Esophagus squamous epithelium (tissue), 5 donors: ENCODE measurements at places on chromosomes 4 and X.
A peak's percentile ranks its signal among the peaks of the same experiment; 100 is the strongest.

DNA sequence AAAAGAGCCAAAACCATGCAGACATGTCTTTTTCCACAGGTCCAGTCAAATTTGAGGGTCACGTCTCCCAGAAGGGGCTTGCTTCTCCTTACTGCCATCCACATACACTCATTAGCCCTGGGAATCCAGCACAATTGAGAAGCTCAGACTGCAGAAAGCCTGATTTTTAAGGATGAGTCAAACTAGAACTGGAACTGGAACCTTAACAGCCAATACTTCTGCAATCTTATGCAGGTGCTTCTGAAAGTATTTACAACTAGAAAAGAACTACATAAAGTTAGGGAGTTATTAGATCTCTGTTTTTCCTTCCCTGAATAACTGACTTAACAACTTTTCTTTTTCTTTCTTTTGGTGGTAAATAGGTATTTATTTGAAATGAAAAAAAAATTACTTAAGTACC is 86.3 kb downstream of the CDS1 start:
- no peaks in the 10 kb centered on the region for H3K36me3 ChIP-seq
- H3K4me1 ChIP-seq = peaks cover 10% of the 10 kb centered on the region
- H3K27me3 ChIP-seq = no peaks in the 10 kb centered on the region
- H3K27ac ChIP-seq = no peak overlapping the region
- H3K4me3 ChIP-seq = no peak overlapping the region

GRCh38 chrX:8927066-8927635 is 106.8 kb downstream of the FAM9B start:
- H3K27me3 ChIP-seq = no peaks in the 10 kb centered on the region
- no peak overlapping the region for H3K27ac ChIP-seq
- no peaks in the 10 kb centered on the region for H3K4me1 ChIP-seq
- no peak for DNase-seq

- H3K27me3 ChIP-seq = no peaks in the 10 kb centered on the region
- H3K27ac ChIP-seq = no peak overlapping the region
- H3K36me3 ChIP-seq = peaks cover 33% of the 10 kb centered on the region
Observed at GRCh38 chr4:123055943-123056342, 133.5 kb upstream of the NUDT6 start.

GRCh38 chr4:173357939-173358338 is 12.8 kb upstream of the SAP30 start:
- no peaks in the 10 kb centered on the region for H3K27me3 ChIP-seq
- DNase-seq = no peak
- no peak overlapping the region for H3K4me3 ChIP-seq
- H3K4me1 ChIP-seq = no peaks in the 10 kb centered on the region

DNA sequence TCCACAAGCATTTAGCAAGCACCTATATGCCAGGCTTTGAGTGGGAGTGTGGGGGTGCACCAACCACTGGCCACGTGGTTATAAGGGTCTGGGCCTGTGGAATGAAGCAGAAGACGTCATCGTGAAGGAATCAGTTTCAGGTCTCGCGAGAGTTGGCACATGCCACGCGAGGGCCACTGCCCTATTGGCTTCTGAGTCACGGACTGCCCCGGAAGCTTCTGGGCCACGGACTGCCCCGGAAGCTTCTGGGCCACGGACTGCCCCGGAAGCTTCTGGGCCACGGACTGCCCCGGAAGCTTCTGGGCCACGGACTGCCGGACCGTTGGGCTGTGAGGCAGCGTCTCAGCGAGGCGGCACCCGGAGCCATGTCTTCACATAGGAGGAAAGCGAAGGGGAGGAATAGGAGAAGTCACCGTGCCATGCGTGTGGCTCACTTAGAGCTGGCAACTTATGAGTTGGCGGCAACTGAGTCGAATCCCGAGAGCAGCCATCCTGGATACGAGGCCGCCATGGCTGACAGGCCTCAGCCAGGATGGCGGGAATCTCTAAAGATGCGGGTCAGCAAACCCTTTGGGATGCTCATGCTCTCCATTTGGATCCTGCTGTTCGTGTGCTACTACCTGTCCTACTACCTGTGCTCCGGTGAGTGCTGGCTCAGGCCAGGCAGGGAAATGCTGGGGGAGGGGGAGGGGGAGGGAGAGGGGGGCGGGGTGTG is at the start of gene FMR1NB:
Gene FMR1NB, plus strand, starts transcription at position 300 of the 715 bp plus-strand sequence. Its CDS starts 66 bp downstream, at position 366.
- H3K27ac ChIP-seq = no peak within 1 kb of the TSS
- no peaks in the 10 kb centered on the region for H3K27me3 ChIP-seq
- H3K4me3 ChIP-seq = no peak within 1 kb of the TSS
- no peaks in the 10 kb centered on the region for H3K4me1 ChIP-seq
- DNase-seq = no peak

GRCh38 chrX:17459008-17459611 is 84.1 kb downstream of the NHS start:
- no peaks in the 10 kb centered on the region for H3K36me3 ChIP-seq
- no peak overlapping the region for H3K4me3 ChIP-seq
- no peak for DNase-seq
- no peaks in the 10 kb centered on the region for H3K27me3 ChIP-seq
- H3K4me1 ChIP-seq = peaks cover 9% of the 10 kb centered on the region

DNA sequence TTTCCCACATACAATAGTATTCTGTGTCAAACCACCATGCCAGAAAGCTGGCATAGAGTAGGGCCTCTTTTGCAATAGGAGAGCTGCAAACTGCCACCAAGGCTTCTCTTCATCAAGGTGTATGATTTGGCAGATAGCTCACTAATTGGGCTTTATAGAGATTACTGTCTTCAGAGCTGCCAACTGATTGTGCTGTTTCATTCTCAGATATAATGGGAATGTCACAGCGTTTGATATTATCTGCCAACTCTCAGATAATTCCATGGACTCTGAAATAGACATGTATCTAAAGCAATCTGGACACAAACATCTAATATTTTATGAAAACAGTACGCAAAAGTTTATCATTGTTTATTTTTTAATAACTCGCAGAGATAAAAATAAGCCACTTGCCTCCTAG is 1289.1 kb downstream of the STIM2 start:
- H3K27me3 ChIP-seq = no peaks in the 10 kb centered on the region
- no peaks in the 10 kb centered on the region for H3K4me1 ChIP-seq
- H3K4me3 ChIP-seq = no peak overlapping the region
- H3K27ac ChIP-seq = no peak overlapping the region
- no peak for DNase-seq

DNA sequence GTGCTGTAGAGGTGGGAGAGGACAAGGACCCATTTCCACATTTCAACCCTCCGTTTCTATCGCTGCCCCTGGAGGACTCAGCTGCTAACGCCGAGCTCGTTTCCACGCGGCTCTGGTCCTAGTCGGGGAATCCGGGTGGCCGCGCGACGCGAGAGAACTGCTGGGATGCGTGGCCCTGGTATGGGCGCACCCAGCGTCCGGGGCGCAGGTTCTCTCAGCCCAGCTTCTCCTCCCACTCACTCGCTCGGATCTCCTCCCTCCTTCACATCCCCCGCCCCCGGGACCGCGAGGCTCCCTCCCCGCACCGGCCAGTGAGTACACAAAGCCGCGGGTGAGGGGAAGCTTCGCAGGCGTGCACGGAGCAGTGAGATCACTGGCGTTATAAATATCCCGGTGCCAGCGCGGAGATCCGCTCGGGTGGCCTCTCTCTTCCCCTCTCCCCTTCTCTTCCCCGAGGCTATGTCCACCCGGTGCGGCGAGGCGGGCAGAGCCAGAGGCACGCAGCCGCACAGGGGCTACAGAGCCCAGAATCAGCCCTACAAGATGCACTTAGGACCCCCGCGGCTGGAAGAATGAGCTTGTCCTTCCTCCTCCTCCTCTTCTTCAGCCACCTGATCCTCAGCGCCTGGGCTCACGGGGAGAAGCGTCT is at the start of gene FGF5:
Gene FGF5, plus strand, starts transcription at position 412 of the 649 bp plus-strand sequence. Its CDS starts 161 bp downstream, at position 573.
- no peaks in the 10 kb centered on the region for H3K27me3 ChIP-seq
- H3K36me3 ChIP-seq = no peaks in the 10 kb centered on the region
- peak within 1 kb of the TSS; percentile 62 for H3K4me3 ChIP-seq
- H3K4me1 ChIP-seq = peaks cover 34% of the 10 kb centered on the region

GRCh38 chrX:109874548-109874947 is 128.4 kb upstream of the TMEM164 start:
- H3K36me3 ChIP-seq = no peaks in the 10 kb centered on the region
- no peak for DNase-seq
- no peak overlapping the region for H3K27ac ChIP-seq
- no peak overlapping the region for H3K4me3 ChIP-seq

GRCh38 chr4:5045097-5045496 is 6.2 kb upstream of the STK32B start:
- H3K36me3 ChIP-seq = no peaks in the 10 kb centered on the region
- peaks cover 8% of the 10 kb centered on the region for H3K4me1 ChIP-seq
- no peaks in the 10 kb centered on the region for H3K27me3 ChIP-seq

DNA sequence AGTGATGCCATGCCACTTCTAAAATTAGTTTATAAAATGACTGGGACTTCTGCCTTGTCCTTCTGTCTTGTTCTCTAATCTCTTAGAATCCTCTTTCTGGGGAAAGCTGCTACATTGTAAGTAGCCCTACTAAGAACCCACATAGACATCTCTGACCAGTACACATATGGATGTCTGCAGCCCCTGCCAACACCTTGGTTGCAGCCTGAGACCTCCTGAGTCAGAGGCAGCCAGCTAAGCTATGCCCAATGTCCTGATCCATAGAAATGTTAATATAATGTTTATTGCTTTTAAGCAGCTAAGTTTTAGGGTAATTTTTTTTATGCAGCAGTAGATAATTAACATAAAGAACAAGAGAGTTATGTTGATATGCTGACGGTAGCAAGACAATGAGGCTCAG is 1029.5 kb upstream of the INTU start:
- H3K4me1 ChIP-seq = no peaks in the 10 kb centered on the region
- no peaks in the 10 kb centered on the region for H3K27me3 ChIP-seq
- no peaks in the 10 kb centered on the region for H3K36me3 ChIP-seq
- no peak for DNase-seq

DNA sequence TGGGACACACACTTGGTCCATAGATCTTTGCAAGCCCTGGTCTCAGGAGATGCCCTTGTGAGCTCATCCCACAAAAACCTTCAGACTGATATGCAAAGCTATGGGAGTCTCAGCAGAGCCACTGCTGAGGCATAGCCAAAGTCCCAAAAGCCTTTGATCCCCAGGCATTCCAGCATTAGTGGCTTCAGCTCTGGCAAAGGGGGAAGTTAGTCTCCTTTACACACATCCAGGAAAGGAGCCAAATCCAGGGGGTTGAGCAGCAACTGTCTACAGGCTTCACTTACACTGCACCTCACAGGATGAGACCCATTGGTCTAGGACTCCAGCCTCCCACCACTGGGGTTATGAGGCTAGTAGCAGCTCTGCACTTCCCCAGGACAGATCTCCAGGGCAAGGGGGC is 14.0 kb downstream of the PF4 start:
- H3K36me3 ChIP-seq = no peaks in the 10 kb centered on the region
- no peak overlapping the region for H3K4me3 ChIP-seq
- H3K4me1 ChIP-seq = no peaks in the 10 kb centered on the region
- no peak for DNase-seq

GRCh38 chr4:73998040-73999011 is at the start of gene CXCL5:
CXCL5 (minus strand) TSS chr4:73998677; CDS start chr4:73998581, 96 bp downstream.
- peaks cover 8% of the 10 kb centered on the region for H3K4me1 ChIP-seq
- peak within 1 kb of the TSS; percentile 50 for H3K4me3 ChIP-seq
- H3K36me3 ChIP-seq = no peaks in the 10 kb centered on the region
- no peak for DNase-seq
- H3K27me3 ChIP-seq = no peaks in the 10 kb centered on the region

- no peak overlapping the region for H3K4me3 ChIP-seq
- H3K4me1 ChIP-seq = peaks cover 10% of the 10 kb centered on the region
- H3K36me3 ChIP-seq = no peaks in the 10 kb centered on the region
- DNase-seq = no peak
- no peak overlapping the region for H3K27ac ChIP-seq
Observed at GRCh38 chr4:152786627-152787026, 6.9 kb downstream of the ARFIP1 start.

DNA sequence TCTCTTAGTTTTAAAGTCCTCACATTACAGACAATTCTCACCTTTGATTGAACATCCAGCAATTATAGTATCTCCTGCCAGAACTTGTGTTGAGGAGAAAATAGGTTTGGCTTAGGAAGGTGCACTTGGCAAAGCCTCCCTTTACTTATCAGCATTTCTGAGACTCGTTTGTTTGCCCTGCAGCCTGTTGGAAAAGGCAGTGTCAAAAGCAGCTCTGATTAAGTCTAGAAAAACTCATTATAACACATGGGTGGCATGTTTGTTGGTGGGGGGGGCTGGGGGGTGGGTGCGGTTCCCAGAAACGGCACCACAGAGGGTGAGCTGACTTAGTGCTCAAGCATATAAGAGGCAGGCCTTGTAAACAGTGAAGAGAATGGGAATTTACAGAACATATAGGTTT is 21.7 kb upstream of the PUDP start:
- H3K27ac ChIP-seq = no peak overlapping the region
- H3K27me3 ChIP-seq = no peaks in the 10 kb centered on the region
- H3K4me3 ChIP-seq = no peak overlapping the region
- DNase-seq = no peak
- no peaks in the 10 kb centered on the region for H3K4me1 ChIP-seq

- H3K4me3 ChIP-seq = no peak overlapping the region
- peaks cover 6% of the 10 kb centered on the region for H3K27me3 ChIP-seq
Observed at GRCh38 chr4:107793996-107794395, 30.7 kb upstream of the SGMS2 start.

DNA sequence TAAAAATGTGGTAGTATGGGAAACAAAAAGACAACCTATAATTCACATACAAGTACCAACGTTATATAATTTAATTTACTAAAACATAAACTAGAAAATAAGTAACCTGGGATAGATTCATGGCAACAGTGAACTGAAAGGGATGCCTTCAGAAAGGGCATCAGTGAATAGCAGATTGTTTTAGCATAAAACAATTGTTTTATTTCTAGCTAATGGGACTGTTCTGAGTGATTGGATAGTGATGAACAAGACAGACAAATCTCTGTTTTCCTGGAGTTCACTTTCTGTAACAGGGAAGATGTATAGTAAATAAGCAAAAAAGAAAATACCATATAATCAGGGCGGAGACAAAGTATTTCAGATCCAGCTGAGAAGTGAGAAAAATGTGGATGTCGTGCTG is 379.1 kb upstream of the SPOCK3 start:
- H3K4me1 ChIP-seq = no peaks in the 10 kb centered on the region
- H3K36me3 ChIP-seq = no peaks in the 10 kb centered on the region
- no peak overlapping the region for H3K27ac ChIP-seq
- DNase-seq = no peak
- no peak overlapping the region for H3K4me3 ChIP-seq
- H3K27me3 ChIP-seq = no peaks in the 10 kb centered on the region

DNA sequence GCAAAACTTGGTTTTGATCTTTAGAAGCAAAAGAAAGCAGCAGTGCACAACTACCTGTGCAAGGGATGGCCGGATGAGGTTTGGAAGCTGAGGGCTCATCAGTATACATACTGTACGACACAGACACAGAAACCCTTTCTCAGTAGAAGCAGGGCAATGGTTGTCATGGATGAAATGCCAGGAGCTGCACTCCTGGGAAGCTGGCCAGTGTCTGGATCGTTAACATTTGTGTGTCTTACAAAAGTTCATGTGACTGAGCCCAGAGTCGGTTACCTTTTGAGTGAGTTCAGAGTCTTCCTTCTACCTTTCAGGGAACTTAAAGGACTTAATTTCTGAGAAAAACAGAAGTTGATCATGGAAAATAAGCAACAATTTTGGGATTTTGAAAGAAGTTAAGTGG is 230.3 kb downstream of the APBB2 start:
- no peaks in the 10 kb centered on the region for H3K36me3 ChIP-seq
- H3K4me1 ChIP-seq = no peaks in the 10 kb centered on the region
- H3K27me3 ChIP-seq = no peaks in the 10 kb centered on the region
- H3K27ac ChIP-seq = no peak overlapping the region
